ENCODE measurements at places on chromosomes 5 and 9.

- no peak for DNase-seq
Measured at GRCh38 chr9:84959339-84959738, 289.8 kb downstream of the NTRK2 start.

GRCh38 chr5:120055858-120056257 lies 408.2 kb upstream of the PRR16 start:
- DNase-seq: peak; percentile 73

GRCh38 chr9:115212832-115213231 lies 94.9 kb upstream of the TNC start:
- no peak for DNase-seq

GRCh38 chr5:45694255-45694814 lies 1.8 kb downstream of the HCN1 start:
- no peak for DNase-seq

- DNase-seq: peak; percentile 73
Measured at GRCh38 chr9:137757613-137758029, 120.0 kb upstream of the CACNA1B start.

GRCh38 chr5:54311176-54311677 lies 854 bp upstream of the ARL15 start:
- DNase-seq: peak; percentile 46

All from HCEC 1CT (cell line).